Activated CD8-positive, alpha-beta memory T cell treated with anti-CD3 and anti-CD28 coated beads for 48 hours (primary cell): ENCODE measurements at places on chromosomes 4 and X.

DNA sequence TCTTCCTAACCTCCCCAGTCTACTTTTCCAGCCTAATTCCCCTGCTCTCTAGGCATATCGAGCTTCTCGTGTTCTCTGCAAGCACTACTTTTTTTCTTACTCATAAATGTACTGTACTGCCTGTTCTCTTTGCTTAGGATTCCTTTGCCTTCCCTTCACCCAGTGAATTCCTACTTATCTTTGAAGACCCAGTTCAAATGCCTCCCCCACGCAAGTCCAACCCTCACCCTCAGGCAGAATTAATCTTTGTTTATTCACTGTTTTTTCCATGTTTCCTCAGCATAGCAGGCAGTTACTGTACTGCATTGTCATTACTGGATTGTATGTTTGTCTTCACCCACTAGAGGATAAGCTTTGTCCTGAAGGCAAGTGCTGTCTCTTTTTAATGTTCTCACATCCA, 287.7 kb downstream of the BMPR1B start:
- no peak for DNase-seq

- DNase-seq: no peak
Observed at GRCh38 chr4:17066236-17066635, 167.8 kb upstream of the LDB2 start.

GRCh38 chr4:122331195-122331594, 47.6 kb upstream of the ADAD1 start:
- no peak for DNase-seq

DNA sequence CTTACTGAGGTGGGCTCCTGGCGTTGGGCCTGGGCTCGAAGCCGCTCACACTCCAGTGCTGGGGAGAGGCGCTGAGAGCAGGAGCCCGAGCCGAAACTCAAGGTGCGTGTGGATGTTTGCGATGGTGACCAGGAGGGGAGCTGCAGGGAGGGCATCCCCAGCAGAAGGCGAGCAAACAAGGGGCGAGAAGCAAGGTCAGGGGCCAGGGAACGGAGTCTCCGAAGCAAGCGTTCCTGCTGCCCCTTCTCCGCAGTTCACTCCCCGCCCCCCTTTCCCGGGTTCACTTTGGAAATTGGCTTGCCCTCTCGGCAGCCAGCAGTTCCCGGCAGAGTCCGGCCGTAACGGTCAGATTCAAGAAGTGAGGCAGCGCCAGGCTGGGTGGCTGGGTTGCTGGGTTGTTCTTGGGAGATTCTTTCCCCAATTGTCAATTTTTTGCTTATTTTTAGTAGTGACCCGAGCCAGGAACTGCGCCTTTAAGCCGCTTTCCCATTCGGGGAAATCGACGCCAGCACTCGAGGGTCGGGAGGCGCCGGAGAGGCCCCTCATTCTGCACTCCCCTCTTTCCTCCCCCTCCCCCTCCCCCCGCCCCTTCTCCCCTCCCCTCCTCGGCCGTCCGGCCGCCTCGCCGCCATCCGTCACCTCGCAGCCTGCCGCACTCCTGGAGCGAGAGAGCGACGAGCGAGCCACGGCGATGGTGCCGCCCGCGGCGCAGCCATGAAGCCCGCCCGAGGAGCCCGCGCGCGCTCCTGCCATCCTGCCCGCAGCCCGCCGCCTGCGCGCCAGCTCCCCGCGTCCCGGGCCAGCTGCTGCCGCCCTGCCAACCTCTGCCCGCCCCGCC, at the start of gene FRMPD3:
TSS of gene FRMPD3 (plus strand) at position 655 of the 838 bp plus-strand sequence. CDS start 76,937 bp downstream, outside the sequence.
- no peak for DNase-seq

DNA sequence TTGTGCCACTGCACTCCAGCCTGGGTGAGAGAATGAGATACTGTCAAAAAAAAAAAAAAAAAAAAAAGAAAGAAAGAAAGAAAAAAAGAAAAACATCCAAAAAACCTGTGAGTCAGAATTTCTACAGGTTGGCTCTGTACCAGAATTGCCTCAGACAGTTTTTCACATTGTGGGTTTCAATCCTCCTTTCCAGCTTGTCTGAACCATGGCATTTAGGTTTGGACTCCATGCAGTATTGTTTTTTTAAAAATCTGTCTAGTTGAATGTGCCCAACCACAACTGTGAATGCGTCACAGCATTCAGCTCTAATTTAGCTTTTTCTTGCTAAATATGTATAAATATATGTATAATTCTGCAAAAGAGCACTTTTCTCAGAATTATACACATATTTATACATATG, 31.4 kb upstream of the ARSH start:
- DNase-seq: no peak

- no peak for DNase-seq
Observed at GRCh38 chr4:126701756-126702155, 931.0 kb upstream of the INTU start.

GRCh38 chr4:86329431-86329830, 30.4 kb downstream of the MAPK10 start:
- no peak for DNase-seq

DNA sequence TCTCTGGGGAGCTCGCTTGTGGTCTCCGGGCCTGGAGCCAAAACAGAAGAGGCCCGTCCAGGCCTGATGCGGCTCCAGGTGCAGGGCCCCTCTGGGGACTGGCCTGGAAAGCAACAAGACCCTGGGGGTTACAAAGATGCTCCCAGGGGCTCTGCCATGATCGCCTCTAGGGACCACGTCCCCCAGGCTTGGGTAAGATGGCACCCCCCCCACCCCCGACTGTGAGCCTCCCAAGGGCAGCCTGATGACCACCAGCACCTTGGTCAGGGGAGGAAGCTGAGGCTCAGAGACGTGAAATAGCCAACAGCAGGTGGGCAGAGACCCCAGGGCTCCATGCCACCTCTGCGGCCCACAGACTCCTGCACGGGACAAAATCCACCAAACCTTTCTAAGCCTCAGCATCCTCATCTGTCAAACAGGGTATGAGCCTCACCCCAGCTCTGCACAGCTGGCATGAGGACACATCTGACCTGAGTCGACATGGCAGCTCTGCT, 25.4 kb downstream of the C4orf50 start:
- no peak for DNase-seq

GRCh38 chrX:9342561-9343051, 122.3 kb upstream of the TBL1X start:
- DNase-seq: no peak

GRCh38 chr4:105990933-105991332, 95.7 kb downstream of the NPNT start:
- no peak for DNase-seq

DNA sequence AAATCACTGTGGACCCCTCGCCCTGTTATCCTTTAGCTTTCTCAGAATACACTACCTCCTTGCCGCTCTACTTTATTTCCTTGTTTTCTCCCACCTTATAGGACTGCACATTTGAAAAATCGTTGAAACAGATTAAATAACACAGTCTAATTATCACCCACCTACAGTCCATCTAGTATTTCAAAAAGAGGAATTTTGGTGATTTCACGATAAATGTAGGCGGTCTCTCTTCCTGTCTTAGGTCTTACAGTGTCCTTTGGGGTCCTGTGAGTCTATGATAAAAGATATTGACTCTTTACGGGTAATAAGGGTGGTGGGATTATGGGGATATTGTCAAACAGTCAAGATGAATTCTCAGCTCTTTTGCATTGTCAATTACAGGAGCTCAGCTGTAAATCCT, 2.4 kb upstream of the TBL1X start:
- DNase-seq: no peak

DNA sequence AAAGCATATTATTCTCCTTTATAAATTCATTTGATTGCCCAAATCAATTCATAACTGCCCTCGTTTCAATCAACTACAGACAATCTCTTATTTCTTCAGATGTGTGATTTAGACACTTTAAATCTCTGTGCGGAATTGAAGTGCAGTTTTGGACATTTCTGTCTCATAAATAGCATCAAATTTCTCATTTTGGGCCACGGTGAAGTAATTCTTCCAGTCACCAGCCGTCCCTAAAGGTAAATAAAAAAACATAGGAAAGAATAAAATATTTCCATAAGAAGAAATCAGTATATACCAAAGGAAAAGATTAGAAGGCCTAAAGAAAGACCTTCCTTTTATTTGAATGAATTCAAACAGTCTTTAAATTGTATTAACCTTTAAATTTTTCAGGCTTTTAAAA, 33.4 kb downstream of the SULT1B1 start:
- DNase-seq: no peak

DNA sequence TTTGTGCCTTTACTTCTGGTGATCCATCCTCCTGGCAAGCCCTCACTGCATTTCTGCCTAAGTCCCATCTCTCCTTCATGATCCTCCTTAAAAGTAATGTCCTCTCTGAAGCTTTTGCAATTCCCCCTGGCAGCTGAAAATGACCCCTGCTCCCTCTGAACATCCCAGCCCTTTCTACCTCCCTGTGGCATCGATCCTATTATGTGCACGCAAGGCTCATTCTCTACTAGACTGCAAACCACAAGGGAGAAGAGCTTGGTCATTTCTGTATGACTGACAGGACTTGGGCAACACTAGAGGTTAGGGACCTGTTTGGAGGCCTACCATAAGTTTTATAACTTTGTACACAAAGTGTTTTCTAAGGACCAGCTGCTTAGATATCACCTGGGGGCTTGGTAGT, 50.8 kb upstream of the RAP2C start:
- DNase-seq: no peak

DNA sequence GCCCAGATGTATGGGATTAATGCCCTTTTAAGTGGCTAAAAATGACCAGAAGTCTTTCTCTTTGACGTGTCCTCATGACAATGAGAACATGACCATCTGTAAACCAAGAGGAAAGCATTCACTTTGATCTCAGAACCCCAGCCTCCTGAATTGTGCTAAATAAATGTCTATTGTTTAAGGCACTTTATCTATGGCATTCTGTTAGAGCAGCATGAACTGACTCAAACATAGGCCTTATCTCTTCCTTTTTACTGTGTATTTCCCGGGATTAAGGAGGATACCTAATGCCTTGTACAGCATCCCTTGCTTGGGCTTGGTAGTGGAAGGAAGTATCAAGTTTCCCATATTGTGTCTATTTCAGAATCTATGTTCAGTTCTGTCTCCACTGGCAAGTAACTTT, 47.2 kb upstream of the HS3ST1 start:
- no peak for DNase-seq

- DNase-seq: no peak
Observed at GRCh38 chrX:3044671-3045070, 3.4 kb downstream of the ARSF start.

GRCh38 chrX:154452823-154453222, 5.3 kb upstream of the PLXNA3 start:
- DNase-seq: no peak

GRCh38 chrX:152614791-152615190, 22.9 kb upstream of the GABRQ start:
- no peak for DNase-seq

DNA sequence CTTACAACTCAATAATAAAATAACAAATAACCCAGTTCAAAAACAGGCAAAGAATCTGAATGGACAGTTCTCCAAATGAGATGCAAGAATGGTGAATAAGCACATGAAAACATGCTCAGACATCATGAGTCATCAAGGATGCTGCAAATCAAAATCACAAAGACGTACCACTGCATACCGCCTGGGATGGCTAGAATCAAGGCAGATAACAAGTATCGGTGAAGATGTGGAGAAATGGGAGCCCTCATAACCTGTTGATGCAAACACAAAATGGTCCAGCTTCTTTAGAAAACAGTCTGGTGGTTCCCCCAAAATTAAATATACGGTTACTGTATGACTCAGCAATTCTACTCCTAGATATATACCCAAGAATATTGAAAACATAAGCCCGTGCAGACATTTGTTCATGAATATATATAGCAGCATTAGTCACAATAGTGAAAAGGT, 32.5 kb downstream of the AKAP4 start:
- no peak for DNase-seq

GRCh38 chrX:30971774-30972603, 82.9 kb upstream of the TAB3 start:
- DNase-seq: no peak

GRCh38 chrX:40101430-40101802, 3.7 kb upstream of the BCOR start:
- no peak for DNase-seq

GRCh38 chr4:147717878-147718277, 14.0 kb upstream of the ARHGAP10 start:
- no peak for DNase-seq

DNA sequence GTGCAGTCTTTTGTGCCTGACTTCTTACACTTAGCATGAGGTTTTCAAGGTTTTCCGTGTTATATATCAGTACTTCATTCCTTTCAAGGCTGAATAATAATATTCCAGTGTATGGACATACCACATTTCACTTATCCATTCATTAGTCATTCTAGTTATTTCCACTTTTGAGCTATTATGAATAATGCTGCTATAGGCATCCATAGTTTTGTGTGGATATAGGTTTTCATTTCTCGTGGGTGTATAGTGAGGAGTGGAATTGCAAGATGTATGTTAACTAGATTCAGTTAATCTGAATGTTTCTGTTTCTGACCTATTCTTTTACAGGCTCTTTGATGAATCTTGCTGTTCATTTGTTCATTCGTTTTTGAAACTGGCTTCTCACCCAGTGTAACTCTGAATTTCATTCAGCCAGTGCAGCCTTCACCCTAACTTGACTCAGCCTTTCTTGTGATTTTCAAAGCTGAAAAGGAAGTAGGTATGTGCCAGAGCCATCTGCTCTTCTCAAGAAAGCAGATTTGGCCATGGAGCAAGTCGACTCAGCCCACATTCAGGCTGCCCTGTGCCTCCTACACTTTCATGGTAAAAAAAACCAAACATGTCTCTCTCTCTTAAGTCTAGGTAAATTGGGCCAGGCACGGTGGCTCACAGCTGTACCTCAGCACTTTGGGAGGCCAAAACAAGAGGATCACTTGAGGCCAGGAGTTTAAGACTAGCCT, 56.3 kb upstream of the NOCT start:
- no peak for DNase-seq

- no peak for DNase-seq
Observed at GRCh38 chr4:58649226-58649625, 1539.0 kb upstream of the IGFBP7 start.

GRCh38 chrX:18491587-18492340, 66.4 kb downstream of the CDKL5 start:
- no peak for DNase-seq

GRCh38 chr4:140705625-140706275, 50.4 kb downstream of the TBC1D9 start:
- no peak for DNase-seq

DNA sequence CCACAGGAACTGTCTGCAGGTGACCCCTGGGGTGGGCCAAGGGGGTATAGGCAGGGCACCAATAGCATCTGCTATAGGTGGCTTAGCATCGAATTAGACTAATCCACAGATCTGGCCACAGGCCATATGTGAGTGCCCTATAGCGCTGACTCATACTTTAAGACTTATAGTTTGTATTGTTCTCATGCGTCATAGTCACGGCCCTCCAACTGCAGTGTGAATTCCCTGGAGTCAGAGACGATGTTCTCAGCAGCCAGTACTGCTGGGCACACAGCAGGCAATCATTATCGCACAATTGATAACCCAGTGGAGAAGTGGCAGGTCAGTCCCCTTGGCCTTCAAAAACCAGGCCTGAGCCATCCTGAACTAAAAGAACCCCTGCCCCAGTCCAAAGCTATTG, 58.1 kb downstream of the ADGRG2 start:
- DNase-seq: no peak

- DNase-seq: no peak
Observed at GRCh38 chr4:153809916-153810810, 21.3 kb upstream of the SFRP2 start.

GRCh38 chr4:99724067-99724466, 66.4 kb upstream of the C4orf54 start:
- DNase-seq: no peak

- no peak for DNase-seq
Observed at GRCh38 chr4:145907390-145907789, 31.2 kb downstream of the ZNF827 start.

- no peak for DNase-seq
Observed at GRCh38 chrX:68994135-68994890, 165.5 kb downstream of the EFNB1 start.

- DNase-seq: no peak
Observed at GRCh38 chr4:111228874-111229273, 606.0 kb upstream of the PITX2 start.
